Stimulated activated CD8-positive, alpha-beta memory T cell treated with anti-CD3 and anti-CD28 coated beads, Interleukin-7, amount 100 ng/mL, for 48 hours (primary cell): ENCODE measurements at places on chromosomes 3 and 15.
A peak's percentile ranks its signal among the peaks of the same experiment; 100 is the strongest.

- DNase-seq: no peak
Measured at GRCh38 chr3:152362086-152362485, 93.4 kb downstream of the MBNL1 start.

- DNase-seq: no peak
Measured at GRCh38 chr3:46942481-46943236, 33.9 kb downstream of the CCDC12 start.

- DNase-seq: no peak
Measured at GRCh38 chr3:104273046-104273649, 1093.6 kb upstream of the ALCAM start.

DNA sequence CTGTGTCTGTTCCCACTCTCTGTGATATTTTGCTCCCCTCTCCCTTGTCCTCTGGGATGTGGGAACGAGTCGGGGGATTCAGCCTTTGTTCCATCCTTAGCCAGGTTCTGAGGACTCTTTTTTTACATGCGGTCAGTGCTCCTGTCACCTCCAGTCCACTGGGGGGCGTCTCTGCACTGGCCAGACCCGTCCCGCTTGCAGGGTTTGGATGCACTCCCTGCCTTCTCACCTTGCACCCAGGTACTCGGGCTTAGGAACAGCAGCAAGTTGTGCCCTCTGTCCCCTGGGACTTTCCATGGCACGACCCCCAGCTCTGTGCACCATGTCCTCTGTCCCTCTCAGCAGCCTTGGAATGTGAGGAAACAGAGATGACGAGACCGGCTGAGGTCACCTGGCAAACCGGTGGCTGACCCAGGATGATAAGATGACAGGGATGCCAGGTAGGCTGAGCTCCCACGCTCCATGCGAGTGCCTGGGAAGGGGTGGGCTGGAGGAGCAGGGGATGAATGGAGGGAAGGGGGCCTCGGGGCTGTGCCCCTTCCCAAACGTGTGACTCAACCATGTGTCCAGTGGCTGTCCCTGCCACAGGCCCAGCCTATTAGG is 27.3 kb upstream of the FGD5 start:
- DNase-seq: peak; percentile 17

GRCh38 chr15:83766339-83766738 is 112.4 kb downstream of the ADAMTSL3 start:
- no peak for DNase-seq
